Activated naive CD4-positive, alpha-beta T cell (primary cell): ENCODE measurements at places on chromosomes 5 and 9.

DNA sequence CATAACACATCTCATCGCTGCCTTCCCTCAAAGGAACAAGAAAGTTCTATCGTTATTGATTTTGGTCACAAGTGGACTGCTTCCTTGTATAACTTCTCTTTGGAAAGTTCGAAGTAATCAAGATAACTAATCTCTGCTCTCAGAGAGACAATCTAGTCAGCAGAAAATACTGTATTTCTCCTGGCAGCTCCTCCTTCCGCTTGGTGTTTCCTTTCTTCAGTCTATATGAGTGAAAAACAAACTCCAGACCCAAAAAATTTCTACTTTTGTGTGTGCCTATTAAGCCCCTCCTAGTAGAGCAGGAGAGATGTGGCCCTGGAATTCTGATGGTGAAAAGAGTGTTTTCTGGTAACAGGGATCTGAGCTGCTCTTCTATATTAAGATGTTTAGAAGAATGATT lies 24.5 kb downstream of the OSTF1 start:
- DNase-seq = no peak

DNA sequence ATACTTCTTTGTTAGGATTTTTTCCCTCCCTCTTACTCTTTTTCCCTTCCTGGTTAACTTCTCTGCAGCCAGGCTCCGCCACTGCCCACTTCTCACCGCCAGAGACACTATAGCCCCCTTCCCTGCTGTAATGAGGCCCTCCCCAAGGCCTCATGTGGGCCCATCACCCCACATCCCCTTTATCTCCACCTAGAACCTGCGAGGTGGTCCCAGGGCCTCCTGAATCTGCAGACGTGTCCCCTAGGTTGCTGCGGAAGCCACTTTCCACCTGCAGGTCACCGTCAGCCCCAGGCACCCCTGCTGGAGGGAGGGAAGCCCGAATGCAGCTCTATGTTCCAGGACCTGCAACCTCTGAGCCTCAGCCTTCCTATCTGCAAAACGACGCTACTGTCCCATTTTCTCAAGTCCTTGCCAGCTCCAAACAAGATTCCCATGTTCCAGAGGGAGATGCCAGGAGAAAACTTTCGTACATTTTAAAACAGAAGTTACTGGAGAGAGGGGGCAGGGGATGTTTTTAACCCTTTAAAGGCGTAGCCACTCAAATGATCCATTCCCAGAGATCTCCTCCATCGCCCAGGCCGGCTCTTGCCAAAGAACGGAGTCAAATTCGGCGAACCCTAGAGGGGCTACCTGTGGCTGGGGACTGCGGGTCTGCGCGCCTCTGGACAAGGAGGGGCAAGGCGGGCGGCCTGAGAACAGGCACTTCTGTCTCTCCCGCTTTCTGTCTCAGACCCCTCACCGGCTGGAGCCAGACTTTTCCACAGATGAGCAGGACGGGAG lies 929 bp downstream of the SH3PXD2B start:
- DNase-seq = no peak

DNA sequence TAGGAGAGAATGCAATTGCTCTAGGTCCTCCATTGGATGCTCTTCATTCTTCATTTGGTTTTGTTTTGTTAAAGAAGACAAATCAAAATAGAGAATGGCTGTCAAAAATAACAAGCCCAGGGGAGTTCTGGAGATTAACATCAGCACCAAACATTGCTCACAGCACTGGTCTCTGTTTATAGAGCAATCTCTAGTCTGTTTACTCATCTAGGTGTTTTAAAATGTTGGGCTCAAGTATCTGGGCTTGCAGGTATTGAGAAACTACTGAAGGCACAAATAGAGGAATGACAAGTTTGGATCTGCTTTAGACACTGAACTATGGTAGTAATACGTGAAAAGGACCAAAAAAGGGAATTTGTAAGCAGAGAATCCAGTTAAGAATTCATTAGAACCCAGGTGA lies 77.0 kb upstream of the TMC1 start:
- no peak for DNase-seq

GRCh38 chr5:82909771-82910170 lies 167.4 kb downstream of the TMEM167A start:
- DNase-seq = no peak

DNA sequence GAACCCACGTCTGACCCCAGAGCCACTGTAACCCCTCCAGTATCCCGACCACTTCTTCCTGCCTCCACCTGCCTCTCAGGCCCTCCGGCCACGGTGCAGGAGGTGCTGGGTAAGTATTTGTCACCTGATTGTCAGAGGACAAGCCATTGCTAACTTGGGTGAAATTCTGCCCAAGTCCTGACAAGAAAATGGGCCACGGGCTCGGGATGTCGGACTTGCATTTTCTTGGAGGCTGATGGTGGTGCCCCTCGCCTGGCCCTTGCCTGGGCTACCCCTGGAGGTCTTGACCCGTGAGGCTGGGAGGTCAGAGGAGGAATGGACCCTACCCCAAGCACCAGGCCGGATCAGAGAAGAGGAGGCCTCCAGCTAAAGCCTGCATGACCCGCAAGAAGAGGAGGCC lies 149.7 kb upstream of the COL5A1 start:
- no peak for DNase-seq

DNA sequence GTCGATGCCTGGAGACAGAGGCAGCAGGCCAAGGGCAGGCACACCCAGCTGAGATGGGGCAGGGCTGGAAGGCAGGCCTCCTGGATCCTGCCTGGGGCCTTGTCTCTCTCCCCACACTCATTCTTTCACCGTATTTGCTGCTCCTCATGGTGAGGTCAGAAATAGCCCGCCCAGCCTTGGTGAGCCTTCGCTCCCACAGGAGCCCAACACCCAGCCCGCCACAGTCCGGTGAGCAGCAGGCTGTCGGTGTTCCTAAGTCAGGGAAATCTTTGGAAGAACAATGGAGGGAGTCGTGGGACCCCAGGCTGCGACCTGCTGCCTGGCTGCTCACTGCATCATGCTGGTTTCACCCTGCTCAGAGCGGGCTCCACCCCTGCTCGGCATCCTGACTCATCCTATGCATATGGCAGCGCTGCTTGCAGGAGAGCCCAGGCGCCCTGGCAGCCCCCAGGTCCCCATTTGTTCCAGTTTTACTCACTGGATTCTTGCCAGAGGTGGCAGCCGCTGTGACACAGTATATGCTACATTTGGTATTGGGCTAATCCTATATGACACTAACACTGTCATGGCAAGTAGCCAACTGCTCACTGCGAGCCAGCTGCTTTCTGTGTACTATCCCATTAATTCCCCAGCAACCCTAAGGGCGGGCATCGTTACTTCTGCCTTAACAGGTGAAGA lies 53.2 kb upstream of the NCS1 start:
- DNase-seq = no peak

DNA sequence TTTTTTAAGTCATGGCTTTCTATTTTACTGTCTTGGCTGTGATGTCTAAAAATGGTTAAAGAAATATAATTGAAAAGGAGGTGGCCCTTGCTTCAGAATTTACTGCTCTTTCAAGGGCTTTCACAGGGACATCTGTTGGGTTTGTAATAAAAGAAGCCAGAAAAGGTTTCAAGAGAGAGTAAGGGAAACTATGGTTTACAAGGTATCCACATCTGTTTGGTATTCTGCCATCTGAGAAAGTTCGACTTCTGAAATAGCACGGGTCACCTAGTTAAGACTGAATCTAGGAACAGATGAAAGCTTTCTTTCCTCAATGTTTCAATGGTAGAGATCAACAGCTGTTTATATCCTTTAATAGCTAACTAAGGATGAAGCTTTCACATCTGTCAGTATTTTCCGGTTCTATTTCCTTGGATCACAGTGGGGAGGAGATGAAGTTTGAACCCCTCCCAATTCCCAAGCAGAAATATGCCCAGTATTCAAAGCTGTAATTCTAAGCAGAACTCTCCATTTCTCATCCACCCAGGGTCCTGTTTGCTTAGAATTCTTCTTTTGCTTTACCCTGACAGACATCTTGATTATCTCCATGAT lies 72.8 kb upstream of the IFNK start:
- no peak for DNase-seq

DNA sequence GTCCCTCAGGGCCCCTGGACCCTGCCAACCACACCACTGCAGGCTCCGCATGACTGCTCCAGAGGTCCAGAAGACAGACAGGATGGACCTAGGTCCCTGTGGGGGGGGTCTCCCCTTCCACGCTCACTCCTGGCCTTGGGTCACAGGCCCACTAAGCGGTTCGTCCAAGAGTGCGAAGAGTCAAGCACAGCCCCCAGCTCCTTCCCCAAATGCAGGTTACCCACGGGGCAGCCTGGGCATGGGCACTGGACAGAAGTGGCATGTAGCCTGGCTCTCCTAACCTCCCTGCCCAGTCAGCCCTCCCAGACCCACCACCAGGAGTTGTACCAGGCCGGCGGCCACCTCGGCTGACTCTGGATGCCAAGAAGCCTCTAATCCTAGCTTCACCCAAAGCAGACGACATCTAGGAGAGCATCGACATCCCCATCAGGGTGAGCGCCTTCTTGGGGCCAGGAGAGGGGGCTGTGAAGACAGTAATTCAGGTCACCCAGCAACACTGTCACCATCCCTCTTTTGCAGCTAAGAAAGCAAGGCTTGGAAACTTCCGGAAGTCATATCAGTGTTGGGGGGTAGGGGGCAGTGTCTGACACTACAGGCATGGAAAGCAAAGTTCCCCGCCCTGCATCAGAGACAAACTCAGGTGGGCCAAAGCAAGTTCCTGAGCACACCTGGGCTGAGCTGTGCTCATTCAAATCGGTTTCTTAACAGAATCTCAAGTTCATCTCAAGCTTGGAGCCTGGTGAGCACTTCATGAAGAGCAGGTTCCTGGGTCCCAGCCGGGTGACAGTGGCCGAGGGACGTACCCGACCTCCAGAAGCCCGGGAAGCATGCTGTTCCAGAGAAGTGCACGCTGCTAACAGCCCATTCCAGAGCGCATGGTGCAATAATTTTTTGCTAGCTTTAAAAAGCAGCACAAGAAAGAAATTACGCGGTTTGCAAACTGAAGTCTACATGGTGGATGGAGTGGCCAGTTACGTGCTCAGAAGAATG lies 68.7 kb downstream of the SEMA4D start:
- peak; percentile 19 for DNase-seq

DNA sequence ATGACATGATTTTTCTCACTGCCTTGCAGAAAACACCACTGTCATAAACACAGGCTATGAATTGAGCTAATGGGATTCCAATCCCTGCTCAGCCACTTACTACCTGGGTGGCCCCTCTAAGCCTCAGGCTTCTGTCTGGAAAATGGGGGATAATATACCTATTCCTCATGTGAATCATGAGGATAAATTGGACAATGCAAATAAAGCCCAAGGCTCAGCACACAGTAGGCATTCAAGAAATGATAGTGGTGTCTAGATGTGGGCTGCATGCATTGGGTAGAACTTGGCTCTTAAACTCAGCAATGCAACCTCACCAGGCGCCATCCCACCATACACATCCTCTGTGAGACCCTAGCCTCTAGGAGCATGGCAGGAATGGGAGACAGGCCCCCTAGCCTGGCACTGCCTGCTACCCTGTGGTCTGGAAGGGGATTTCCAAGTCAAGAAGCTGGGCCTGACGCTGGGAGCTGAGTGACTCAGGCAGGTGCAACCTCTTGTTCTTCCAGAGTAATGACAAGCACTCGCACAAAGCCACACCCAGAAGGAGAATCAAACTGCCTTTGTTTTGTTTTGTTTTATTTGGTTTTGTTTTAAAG lies 2.3 kb upstream of the TNIP1 start:
- peak; percentile 6 for DNase-seq

DNA sequence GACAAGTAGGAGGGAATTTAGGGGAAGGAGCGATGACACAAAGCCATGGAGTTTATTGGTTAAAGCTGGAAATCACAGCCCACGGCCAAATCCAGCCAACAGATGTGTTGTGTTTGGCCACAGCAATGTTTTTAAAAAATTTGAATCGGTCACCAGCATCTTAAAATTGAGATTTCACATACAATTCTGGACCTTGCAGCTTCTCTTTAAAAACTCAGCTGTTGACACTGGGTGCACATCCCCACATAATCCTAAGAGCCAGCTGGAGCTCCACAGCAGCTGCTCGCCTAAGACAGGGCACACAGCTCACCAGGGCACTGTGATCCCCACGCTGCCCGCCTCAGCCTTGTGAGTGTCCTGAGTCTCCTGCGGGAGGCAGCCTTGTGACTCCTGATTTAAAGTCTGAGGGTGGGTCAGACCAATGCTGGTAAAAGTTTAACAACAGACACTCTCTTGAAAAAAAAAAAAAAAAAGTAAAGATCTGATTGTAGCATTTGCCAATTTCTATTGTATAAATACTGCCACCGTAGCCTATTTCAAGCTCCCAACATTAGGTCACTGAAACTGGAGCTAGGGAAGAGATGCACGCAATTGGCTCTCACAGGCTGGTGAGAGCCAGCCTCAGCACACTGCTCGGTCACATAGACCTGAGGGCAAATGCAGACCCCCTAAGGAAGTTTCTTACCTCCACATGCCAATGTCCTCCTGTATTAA lies 124.8 kb downstream of the HSD17B3 start:
- no peak for DNase-seq

- no peak for DNase-seq
These were observed 1759.5 kb upstream of the C9orf72 start for GRCh38 chr9:29332789-29333188.

GRCh38 chr5:594226-594860 lies 17.8 kb upstream of the CEP72 start:
- no peak for DNase-seq

- DNase-seq = no peak
These were observed 59.5 kb downstream of the NUDT12 start for GRCh38 chr5:103503066-103503465.

DNA sequence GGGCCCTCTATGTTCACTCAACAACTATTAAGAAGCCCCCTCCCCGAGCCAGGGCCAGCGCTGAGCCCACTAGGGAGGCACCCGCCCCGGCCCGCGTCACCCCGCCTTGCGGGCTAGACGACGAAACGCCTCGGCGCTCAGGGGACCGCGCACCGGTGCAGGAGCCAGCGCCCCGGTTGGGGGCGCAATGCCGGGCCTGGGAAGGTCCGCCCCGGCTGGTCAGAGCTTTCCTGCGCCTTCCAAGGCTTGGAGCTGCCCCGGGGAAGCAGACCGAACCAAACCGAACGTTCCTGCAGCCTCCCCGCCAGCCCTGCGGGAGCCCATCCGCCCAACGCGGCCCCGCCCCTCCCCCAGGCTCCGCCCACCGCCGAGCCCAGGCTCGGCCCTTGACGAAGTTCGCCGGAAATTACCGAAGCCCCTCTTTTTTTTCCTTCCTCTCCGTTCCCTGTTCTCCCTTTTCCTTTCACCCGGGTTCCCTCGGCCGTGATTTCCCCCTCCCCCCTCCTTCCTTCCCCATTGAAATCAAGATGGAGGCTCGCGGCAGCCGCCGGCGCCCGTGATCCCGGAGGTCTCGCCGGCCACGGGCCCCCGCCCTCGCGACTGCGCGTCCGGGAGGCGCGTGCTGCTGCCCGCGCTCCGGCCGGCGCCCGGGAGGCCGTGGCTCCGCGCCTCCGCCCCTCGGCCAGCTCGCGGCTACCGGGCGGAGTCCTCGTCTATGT lies at the start of gene TRIO:
Gene TRIO, plus strand, starts transcription at position 516 of the 719 bp plus-strand sequence. CDS start 384 bp downstream, outside the sequence.
- peak; percentile 77 for DNase-seq

- no peak for DNase-seq
These were observed 1.3 kb upstream of the SLC44A1 start for GRCh38 chr9:105243015-105243686.

- DNase-seq = no peak
These were observed 2.2 kb downstream of the PCDHA13 start for GRCh38 chr5:140883927-140884697.
